ENCODE measurements at places on chromosomes 11 and 22.
A peak's percentile ranks its signal among the peaks of the same experiment; 100 is the strongest.

DNA sequence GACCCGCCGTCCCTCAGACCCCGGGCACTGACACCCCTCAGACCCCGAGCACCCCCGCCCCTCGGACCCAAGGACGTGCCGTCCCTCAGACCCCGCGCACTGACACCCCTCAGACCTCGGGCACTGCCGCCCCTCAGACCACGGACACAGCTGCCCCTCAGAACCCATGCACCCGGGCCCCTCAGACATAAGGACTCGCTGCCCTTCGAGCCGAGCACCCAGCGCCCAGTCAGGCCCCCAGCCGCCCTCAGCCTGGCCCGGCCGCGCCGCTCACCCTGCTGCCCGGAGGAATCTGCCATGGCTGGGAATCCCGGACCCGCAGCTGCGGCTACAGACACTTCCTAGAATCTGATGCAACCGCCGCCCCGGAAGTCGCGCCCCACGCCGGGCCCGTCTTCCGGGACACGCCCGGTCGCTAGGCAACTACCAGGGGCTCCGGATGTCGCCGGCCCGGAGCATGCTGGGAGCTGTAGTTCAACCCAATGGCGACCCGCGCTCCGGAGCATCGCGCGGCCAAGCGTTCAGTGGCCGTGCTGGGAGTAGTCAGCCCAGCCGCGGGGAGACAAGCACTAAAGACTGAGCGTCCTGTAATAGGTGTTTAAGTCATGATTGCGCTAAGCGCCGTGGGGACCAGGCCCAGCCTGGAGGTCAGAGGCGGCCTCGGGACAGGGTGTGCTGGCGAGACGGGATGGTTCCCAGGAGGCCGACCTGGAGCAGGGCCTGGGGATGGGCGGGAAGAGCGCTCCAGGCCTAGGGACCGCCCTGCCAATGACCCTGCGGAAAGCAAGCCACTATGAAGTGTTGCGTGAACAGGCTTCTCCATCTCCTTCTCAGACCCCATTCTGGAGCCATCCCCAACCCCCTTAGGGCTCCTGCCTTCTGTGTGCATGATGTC, at the start of gene CARS1:
TSS of gene CARS1 (minus strand) at position 355 of the 895 bp plus-strand sequence. CDS start at position 299, 56 bp downstream.
- DNase-seq: peak; percentile 92

DNA sequence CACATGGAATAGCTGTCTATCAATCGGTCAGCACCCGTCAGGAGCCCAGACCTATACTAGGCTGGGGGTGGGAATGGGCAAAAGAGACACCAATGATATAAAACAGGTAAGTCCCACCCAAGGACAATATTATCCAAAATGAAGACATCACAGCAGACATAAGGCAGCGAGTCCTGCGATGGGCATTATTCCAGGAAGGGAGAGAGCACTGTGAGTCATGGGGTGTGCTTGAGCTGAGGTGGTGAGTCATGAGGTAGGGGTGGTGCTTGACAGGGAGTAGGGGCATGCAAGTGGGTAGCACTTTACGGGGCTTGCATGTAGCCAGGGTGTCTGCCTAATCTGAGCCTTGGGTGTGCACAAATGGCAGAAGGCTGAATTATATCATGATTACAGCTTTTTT, 605.0 kb upstream of the CADM1 start:
- no peak for DNase-seq

- DNase-seq: no peak
These were observed 103.1 kb downstream of the PRR5L start for GRCh38 chr11:36399236-36399635.

- DNase-seq: no peak
These were observed 39.1 kb downstream of the MACROD1 start for GRCh38 chr11:64126796-64127195.

DNA sequence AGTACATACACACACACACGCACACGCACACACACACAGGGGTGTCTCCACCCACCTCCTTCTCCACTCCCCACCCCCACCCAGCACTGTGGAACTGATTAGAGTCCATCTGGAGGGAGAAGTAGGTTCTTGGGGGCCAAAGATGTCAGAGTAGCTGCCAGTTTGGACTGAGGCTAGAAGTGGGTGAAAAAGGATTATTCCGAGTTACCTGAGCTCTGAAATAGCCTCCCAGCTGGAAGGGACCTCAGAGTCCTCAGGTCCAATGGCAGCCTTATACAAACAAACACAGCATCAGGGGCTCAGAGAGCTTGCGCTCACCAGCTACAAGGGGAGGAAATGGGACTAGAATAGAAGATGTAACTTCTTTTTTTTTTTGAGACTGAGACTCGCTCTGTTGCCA, 20.8 kb downstream of the IL10RA start:
- no peak for DNase-seq
